Gastrocnemius medialis (tissue), 4 donors: ENCODE measurements at places on chromosomes 6 and 20. TPM values are rescaled to one million over a fixed set of nuclear protein-coding genes. Genes with fewer than 3 reads are reported as not detected.

ZSCAN16 gene
- 3.5 TPM for total RNA-seq

STMN3 gene
- total RNA-seq = 0.95 TPM

COL9A1 gene
- not detected for total RNA-seq

TREML2 gene
- not detected for total RNA-seq

MLIP gene
- 186 TPM for total RNA-seq

DNA sequence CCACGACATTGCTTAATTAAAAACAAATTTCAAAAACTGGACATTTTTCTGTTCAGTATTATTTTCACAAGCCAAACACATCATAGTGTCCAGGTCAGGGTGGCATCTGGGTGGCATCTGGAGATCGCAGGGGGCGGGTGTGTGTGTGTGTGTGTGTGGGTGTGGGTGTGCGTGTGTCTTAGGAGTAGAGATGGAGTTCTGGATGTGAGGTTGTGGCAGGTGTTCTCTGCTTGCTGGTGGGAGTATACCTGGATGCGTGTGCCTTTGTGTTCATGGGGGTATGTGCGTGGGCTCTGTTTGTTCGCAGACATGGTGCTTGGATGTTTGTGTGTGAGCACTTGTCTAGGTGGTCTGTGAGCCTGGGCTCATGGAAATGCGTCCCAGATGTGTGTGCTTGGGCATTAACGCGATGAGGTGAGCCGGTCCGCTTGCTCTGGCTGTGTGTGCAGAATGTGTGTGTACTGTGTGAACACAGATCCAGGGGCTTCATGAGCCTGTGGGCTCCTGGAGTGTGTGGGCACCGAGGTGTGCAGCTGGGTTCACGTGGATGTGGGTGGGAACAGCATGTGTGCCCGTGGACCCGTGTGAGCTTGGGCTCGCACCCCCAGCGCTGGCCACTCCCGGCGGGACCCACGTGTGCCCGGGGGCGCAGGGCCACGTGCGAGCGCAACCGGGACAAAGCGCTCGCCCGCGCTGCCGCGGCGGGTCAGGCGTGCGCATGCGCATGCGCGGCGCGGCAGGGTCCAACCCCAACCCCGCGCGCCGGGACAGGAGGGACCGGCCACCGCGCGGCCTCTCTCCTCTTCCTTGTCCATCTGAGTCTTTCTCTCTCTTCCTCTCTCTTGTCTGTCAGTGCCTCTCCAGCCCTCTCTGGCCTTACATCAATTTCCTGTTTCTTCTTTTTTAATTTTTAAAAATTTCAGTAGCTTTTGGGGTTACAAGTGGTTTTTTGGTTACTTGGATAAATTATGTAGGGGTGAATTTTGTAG lies 60.4 kb downstream of the SRC start:
- no peak for DNase-seq
- no peaks in the 10 kb centered on the region for H3K4me1 ChIP-seq
- no peak overlapping the region for H3K27ac ChIP-seq
- H3K4me3 ChIP-seq = peak overlapping the region; percentile 24
- H3K36me3 ChIP-seq = no peaks in the 10 kb centered on the region

DNA sequence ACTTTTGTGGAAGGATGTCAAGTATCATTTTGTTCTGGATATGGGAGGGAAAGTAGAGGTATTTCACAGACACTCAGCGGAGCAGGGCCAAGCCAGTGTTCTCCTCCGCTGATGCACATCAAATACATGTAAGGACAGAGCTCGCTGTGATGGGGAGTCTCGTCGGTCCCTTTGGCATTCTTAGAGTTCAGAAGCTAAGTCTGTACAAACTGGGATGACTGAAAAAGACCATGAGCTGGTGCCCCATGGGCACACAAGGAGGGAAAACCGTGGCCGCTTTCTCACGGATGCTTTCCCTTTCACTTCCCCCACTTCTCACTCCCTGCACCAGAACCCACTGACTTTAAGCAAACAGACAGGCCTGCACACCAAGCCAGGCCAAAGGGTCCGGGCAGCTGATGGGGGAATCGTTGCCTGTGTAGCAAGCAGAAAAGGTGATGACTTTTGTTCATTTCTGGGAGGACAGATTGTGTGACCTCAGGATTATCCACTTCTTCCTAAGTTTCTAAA lies 27.7 kb upstream of the MPC1 start:
- no peak overlapping the region for H3K27ac ChIP-seq
- DNase-seq = no peak
- peaks cover 28% of the 10 kb centered on the region for H3K36me3 ChIP-seq
- H3K4me1 ChIP-seq = no peaks in the 10 kb centered on the region
- H3K4me3 ChIP-seq = no peak overlapping the region

DNA sequence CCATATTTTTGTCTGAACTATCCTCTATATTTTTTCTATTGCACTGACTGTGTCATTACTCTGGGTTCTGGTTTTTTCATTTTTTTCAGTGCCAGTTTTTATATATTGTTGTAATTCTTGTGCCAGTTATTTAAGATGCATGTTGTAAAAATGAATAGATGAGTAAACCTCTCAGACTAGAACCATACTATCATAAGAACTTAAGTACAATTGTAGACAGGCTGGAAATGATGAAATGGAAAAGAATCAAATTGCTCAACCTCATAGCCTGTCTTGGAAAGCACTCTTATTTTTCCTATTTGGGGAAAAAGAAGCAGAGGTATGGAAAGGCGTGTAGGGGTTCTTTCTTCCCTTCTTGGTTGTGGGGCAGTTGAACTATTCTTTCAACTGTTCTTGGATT lies 30.2 kb downstream of the PANK2 start:
- no peaks in the 10 kb centered on the region for H3K27me3 ChIP-seq
- H3K4me3 ChIP-seq = no peak overlapping the region
- H3K4me1 ChIP-seq = no peaks in the 10 kb centered on the region
- no peak for DNase-seq

DNA sequence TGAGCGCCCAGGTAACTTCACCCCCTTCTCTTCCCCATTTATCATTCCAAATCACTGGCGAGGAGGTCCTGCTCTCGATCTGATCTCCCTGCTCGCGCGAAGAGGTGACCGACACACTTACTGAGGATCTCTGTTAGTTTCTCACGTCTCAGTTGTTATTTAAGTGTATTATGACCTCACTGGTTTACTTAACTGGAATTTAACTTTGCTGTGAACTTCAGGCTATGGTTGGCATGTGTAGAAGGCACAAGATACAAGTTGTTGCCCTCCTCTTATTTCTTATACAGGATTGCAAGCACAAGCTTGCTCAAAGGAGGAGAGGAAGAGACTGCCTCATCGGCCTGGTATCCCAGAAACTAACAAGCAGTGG lies 1.2 kb downstream of the RNF217 start:
- H3K4me3 ChIP-seq = peak overlapping the region; percentile 87
- H3K27me3 ChIP-seq = no peaks in the 10 kb centered on the region

GRCh38 chr6:98821756-98822405 lies 12.5 kb upstream of the POU3F2 start:
- H3K4me1 ChIP-seq = peaks cover 8% of the 10 kb centered on the region
- no peak for DNase-seq

DNA sequence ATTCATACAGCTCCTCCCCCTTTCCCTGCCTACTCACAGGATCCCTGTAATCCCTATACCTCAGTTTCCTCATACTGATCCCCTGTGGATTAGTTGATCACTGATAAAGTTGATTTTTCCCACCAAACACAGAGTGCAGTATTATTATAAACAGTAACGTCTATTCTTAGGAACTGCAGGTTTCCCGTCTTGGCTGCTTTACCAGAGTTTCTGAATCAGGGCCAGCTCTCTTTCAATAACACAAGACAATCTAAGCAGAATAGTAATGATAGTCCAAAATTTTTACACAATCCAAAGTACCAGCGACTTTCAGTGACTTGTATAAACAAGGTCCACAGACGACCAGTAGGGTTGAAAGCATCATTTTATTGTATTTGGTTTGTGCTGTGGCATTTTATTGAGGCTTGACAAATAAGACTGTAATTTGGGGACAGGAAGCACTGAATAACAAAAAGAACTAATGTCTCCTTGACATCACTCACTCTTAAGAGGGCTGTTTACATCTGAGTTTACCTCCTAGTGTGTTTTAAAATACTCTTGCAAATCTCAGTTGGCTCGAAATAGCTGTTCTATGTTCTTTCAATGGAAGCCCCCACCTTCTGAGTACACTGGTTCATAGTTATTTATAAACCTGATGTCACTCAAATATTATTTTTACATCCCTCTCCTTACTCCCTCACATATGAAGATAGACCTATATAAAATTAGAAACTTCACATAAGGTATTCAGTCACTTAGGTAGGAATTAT lies 6.1 kb upstream of the JARID2 start:
- DNase-seq = no peak
- H3K36me3 ChIP-seq = no peaks in the 10 kb centered on the region
- no peak overlapping the region for H3K4me3 ChIP-seq
- H3K27ac ChIP-seq = peak overlapping the region; percentile 39

DNA sequence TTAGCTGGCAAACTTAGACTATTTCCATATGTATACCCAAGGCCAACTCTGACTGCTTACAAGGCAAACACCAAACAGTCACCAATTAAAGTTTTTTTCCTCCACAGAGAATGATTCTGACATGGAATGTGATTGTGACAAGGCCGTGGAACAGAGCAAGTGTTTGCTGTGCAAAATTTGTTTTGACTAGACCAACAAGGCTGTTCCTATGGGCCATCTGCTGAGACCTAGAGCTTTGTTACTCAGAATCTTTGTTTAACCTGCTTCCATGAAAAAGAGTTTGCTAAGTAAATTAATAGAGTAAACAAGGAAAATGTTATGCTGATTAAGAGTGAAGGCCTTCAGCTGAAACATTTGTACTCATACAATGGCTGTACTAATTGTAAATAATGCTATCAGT lies 51.6 kb upstream of the IMPG1 start:
- no peak overlapping the region for H3K27ac ChIP-seq
- no peaks in the 10 kb centered on the region for H3K4me1 ChIP-seq
- H3K36me3 ChIP-seq = no peaks in the 10 kb centered on the region
- no peaks in the 10 kb centered on the region for H3K27me3 ChIP-seq
- H3K4me3 ChIP-seq = no peak overlapping the region
- DNase-seq = no peak

DNA sequence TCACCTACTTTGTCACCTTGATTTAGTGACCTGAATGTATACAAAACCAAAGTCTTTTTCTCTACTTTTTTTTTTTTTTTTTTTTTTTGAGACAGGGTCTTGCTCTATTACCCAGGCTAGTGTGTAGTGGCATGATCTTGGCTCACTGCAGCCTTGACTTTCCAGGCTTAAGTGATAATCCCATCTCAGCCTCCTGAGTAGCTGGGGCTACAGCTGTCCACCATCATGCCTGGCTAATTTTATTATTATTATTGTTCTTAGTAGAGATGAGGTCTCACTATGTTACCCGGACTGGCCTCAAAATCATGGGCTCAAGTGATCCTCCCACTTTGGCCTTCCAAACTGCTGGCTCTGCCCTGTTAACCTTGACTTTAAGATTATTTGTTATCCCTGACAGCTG lies 37.5 kb downstream of the CRISP2 start:
- H3K27ac ChIP-seq = no peak overlapping the region
- H3K4me3 ChIP-seq = no peak overlapping the region
- no peaks in the 10 kb centered on the region for H3K36me3 ChIP-seq
- no peaks in the 10 kb centered on the region for H3K4me1 ChIP-seq
- no peaks in the 10 kb centered on the region for H3K27me3 ChIP-seq

- no peak for DNase-seq
- H3K4me1 ChIP-seq = peaks cover 20% of the 10 kb centered on the region
- no peak overlapping the region for H3K27ac ChIP-seq
These were observed 47.6 kb downstream of the CPXM1 start for GRCh38 chr20:2752567-2753460.

DNA sequence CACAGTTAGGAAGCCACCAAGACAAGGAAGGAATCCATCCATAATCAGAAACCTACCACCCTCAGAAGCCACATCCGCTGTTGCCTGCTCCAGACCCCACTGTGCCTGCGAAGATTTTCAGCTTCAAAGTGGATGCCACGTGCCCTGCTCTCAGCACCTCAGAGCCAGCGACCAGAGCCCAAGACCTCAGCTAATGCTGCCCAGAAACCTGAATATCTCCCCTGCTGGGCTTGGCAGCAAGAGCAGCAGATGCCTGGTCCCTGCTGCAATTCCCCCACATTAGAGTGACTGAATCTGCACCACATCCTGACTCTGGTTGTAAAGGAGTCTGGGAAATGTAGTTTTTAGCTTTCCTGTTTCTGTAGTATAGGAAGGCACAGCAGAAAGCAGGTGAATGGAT lies 10.7 kb upstream of the ULBP3 start:
- no peaks in the 10 kb centered on the region for H3K36me3 ChIP-seq
- no peak overlapping the region for H3K4me3 ChIP-seq
- DNase-seq = no peak

DNA sequence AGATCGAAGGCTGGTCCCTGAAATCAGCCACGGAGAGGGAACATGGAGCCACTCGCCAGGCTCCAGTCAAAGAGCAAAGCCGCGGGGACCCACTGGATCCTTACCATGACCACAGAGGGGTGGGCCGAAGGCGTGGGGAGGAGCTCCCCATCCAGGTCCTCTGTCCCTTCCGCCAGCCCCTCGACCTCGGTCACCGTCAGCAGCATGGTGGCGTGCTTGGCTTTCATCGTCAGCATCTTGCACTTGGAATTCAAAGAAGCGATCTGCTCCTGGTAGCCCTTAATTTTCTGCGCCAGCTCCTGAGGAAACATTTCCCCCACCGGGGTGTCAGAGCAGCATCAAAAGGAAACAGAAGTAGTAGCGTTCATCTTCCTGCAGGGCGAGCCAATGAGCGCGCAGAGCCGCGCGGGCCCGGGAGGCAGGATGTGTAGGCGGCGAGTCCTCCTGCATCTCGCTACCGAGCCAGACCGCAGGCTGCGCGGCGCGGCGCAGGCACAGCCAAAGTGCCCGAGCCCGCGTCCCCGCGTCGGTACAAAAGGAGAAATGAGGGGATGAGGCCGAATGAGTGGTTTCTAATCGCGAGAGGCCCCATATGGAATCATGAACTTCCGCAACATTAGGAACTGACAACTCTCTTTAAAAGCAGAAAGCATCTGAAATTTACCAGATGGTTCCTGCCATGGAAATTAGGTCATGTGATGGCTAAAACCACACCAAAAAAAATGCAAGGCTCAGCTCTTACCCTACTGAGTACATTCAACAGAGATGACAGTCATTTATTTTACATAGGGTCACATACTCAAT lies 335.2 kb downstream of the SYNE1 start:
- peak overlapping the region; percentile 66 for H3K27ac ChIP-seq
- peak; percentile 56 for DNase-seq
- H3K4me1 ChIP-seq = peaks cover 11% of the 10 kb centered on the region
- peaks cover under 1% of the 10 kb centered on the region for H3K36me3 ChIP-seq
- peak overlapping the region; percentile 52 for H3K4me3 ChIP-seq

- DNase-seq = no peak
- no peaks in the 10 kb centered on the region for H3K4me1 ChIP-seq
- no peak overlapping the region for H3K27ac ChIP-seq
- no peak overlapping the region for H3K4me3 ChIP-seq
- H3K27me3 ChIP-seq = no peaks in the 10 kb centered on the region
These were observed 238.0 kb downstream of the KHDC1L start for GRCh38 chr6:72987301-72987700.
